AG09319 (cell line): ENCODE measurements at places on chromosomes 3 and 15.

- no peak for DNase-seq
Measured at GRCh38 chr15:59501597-59501996, 63.6 kb downstream of the FAM81A start.

DNA sequence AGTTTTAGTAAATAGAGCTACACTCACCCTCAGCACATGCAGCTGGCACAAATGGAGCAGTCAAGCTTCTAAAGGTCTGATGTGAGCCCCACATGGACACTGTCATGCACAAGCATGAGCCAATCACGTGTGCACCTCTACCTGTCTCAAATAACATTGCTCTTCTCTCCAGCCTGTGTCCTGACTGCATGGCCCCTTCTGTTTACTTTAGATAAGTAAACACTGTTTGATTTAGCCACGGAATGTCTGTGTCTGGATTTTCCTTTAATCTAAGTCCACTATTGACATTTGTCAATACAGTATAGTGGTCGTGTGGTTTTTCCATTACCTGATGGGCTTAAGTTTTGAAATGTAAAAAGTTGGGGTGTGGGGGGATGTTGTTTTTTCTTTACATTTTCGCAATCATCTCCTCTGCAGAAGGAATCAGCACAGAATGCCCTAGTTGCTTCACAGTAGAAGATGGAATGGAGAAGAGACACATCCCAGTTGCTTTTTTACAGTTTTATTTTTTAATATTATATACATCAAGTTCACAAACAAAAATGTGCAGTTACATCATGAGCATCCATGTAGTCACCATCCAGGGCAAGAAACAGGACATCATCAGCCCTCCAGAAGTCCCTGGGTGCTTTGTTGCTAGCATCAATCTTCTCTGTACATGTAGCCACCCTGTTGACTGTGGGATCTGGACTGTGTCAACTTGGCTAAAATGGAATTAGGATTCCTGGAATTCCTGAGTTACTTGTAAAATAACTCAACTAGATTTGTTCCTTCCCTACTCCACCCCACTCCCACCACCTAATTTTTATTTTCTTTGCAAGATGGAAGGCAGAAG is 146.1 kb downstream of the UACA start:
- DNase-seq: no peak

DNA sequence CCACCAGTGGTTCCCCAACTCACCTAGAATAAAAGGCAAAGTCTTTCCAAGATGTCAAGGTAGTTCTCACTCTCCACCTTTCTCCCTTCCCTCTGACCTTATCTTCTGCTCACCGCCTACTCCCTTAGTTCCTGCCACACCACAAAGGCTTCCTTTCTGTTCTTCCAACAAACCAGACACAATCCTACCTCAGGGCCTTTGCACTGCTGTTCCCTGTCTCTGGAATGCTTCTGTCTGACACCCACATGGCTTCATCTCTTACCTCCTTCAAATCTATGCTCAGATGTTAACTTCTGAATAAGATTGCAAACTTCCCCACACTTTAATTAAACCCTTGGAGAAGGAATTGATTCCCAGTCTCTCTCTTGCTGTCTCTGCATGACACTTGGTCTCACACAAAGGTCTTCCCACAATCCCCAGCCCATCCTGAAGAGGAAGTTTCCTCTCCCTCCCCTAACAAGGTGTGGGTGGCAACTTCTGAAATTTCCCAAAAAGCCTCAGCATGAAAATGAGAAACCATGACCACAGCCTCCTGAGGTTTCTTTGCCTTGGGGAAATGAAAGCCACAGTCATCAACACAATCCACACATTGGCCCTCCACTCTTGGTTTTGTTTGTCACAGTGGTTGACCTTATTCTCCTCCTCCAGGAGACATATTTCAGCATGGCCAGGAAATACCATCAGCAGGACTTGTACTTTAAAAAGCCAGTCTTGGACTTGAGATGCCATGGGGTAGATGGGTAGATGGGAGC is 3.0 kb upstream of the RYK start:
- no peak for DNase-seq

- no peak for DNase-seq
Measured at GRCh38 chr3:15631426-15632211, 30.1 kb downstream of the BTD start.

GRCh38 chr15:49060710-49061495 is 14.7 kb upstream of the SECISBP2L start:
- DNase-seq: no peak

GRCh38 chr3:89405176-89405575 is 297.8 kb downstream of the EPHA3 start:
- no peak for DNase-seq

DNA sequence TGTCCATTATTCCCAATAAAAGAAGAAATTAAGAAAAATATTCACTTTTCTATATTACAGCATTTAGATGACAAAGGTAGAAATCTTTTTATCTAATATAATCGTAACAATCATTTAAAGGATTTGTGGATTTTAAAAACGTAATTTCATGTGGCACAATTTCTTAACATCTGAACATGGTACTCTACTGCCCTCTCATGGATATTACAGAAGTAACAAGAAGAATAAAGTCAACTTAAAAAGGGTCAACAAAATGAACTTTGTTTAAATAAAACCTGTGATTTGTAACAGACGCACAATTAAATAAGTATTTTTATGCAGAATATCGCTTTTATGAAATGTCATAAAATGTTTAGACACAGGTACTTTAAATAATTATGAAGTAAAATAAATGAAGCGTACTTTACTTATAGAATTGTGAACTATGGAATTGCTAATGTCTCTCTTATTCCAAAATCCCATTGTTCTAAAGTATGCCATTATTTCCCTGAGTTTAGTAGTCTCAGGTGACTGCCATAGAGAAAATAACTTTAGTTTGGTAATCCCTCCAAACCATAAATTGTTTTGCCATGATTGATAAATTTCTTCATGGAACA is 366.8 kb upstream of the ZNF385D start:
- DNase-seq: peak; percentile 15

GRCh38 chr15:64493641-64494040 is 33.3 kb downstream of the ZNF609 start:
- no peak for DNase-seq

- no peak for DNase-seq
Measured at GRCh38 chr3:172142051-172142863, 102.9 kb downstream of the FNDC3B start.

GRCh38 chr3:196793246-196793645 is 53.6 kb downstream of the PAK2 start:
- peak; percentile 42 for DNase-seq
